Adrenal gland (tissue), 19 donors: ENCODE measurements at places on chromosomes 12 and 14. TPM values are rescaled to one million over a fixed set of nuclear protein-coding genes. Genes with fewer than 3 reads are reported as not detected.

Gene GRIP1
- 1.4 TPM for polyA plus RNA-seq

GRCh38 chr14:28381656-28382055 lies 384.9 kb upstream of the FOXG1 start:
- no peak for DNase-seq
- no peaks in the 10 kb centered on the region for H3K4me1 ChIP-seq
- no peak overlapping the region for H3K4me3 ChIP-seq
- H3K36me3 ChIP-seq, result no peaks in the 10 kb centered on the region
- H3K27ac ChIP-seq, result no peak overlapping the region

- no peak overlapping the region for H3K27ac ChIP-seq
- H3K36me3 ChIP-seq, result no peaks in the 10 kb centered on the region
- no peak overlapping the region for H3K4me3 ChIP-seq
- no peak for DNase-seq
Observed at GRCh38 chr12:109824731-109825130, 8.5 kb downstream of the TRPV4 start.

DNA sequence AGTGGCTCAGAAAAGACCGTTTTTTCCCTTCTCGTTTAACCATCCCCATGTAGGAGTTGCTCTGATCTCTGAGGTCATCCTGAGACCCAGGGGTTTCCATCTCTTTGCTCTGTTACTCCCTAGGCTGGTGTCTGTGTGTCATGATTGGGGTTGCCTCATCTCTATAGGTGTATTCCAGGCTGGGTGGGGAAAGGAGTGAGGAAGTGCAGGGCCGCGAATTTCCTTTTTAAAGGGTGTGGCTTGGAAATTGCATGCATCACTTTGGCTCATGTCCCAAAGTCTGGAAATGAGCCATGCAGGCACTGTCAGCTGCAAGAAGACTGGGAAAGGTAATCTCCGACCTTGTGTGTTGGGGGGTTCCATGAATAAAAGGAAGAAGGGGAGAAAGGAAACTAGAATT lies 201.9 kb downstream of the AACS start:
- H3K4me3 ChIP-seq, result no peak overlapping the region
- H3K4me1 ChIP-seq, result peaks cover 9% of the 10 kb centered on the region
- no peak overlapping the region for H3K27ac ChIP-seq
- no peak for DNase-seq

- H3K4me3 ChIP-seq, result no peak overlapping the region
- no peaks in the 10 kb centered on the region for H3K27me3 ChIP-seq
- no peak overlapping the region for H3K27ac ChIP-seq
- H3K36me3 ChIP-seq, result no peaks in the 10 kb centered on the region
- peaks cover 11% of the 10 kb centered on the region for H3K4me1 ChIP-seq
- DNase-seq, result no peak
Observed at GRCh38 chr12:3123729-3124128, 46.5 kb downstream of the TSPAN9 start.
